ENCODE measurements at places on chromosomes 7 and 10.
A peak's percentile ranks its signal among the peaks of the same experiment; 100 is the strongest.

DNA sequence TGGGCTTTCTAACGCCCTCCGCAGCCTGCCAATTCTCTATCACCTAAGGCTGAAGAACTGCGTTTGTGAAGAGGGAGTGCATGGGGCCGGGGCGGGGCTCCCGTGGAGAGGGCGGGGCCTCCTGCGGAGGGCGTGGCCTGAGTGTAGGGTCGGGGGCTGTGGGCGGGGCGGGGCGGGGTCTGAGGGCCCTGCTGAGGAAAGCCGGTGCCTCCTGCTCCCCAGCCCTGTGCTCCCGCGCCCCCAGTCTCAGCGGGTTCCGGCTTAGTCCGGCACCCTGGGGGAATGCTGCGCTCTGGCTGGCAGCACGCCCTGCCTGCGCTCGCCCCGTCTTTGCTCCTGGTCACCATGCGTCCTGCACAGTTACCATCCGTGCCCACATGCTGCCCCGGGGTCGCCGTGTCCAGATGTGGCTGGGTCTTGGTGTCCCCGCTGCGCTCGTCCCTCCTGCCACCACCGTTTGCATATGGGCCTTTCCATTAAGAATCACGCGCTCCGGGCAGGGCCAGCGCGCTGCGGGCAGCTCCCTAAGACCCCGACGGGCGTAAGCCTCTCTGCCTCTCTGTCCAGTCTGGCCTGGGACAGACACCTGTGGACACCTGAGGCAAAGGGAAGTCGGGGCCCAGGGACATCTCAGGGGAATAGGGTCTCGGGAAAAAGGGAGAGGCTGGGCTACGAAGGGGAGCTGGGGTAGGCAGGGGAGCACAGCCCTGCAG is 144.0 kb upstream of the RET start:
- DNase-seq = peak; percentile 74

DNA sequence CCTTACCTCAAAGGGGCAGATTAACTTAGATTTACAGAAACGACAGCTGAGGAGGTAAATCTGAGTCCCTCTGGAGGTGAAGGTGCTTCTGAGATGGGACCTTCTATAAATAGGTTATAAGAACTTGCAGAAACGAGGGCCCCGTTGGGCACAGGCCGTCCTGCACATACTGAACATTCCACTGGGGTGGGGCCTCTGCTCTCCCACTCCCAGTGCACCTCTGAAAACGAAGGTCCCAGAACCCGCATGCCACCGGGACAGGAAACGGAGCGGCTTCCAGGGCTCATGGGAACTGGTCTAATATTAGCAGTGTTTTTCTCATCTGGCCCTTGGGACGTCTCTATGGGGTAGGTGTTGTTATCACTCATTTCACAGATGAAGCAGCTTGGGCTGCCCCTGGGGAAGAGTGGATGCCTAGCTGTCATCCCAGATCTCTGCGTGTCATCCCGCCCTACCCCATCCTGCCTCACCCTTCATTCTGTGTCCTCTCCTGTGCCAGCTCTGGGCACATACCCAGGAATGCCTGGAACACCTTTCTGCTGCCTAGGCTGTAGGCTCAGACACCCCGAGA is 19.6 kb downstream of the C10orf62 start:
- no peak for DNase-seq

DNA sequence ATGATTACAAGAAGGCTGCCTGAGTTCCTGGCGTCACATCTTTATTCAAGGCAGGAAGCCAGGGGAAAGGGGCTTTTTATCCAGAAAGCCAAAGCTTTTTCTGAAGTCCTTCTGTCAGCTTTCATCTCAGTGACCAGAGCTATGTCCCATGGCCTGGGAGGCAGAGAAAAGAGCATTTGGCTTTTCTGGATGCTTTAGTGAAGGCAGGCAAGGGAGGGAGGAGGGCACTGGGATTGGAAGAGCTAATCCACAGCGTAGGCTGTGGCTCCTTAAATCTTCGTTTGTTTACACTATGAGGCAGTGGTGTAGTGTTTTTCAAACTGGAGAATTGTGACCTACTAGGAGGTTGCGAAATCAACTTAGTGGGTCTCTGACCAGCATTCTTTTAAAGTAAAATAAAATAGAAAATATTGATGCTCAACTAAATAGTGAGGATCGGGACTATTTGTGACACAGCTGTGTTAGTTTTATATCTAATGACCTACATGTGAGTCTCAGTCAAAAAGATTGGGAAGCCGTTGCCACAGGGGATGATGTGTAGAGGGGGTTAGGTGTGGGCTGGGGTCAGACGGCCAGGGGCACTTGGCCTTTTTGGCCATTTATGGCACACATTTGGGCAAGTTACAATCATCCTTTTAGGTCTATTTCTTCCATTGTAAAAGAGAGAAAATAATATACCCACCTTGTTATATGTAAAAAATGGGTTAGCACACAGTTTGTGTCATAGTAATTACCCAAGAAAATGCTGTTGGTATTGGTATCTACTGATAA is 14.1 kb downstream of the CRYGN start:
- no peak for DNase-seq

DNA sequence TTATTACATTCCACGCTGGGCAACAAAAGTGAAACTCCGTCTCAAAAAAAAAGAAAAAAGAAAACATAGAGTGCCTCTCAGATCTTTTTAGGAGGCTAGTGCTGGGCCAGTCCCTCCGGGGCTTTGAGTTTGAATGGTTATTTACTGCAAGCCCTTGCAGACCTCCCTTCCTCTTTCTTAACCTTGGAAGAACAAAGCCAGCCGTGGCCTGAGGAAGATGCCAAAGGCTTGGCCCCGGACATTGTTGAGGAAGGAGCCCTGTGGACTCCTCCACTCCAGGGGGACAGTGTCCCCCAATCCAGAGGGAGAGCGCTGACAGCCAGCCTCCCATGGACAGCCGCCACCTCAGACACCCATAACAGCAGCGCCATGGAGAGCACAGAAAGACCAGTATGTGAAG is 5.0 kb downstream of the TSPAN33 start:
- DNase-seq = no peak

GRCh38 chr7:128425850-128426249 is 16.1 kb upstream of the IMPDH1 start:
- peak; percentile 88 for DNase-seq

DNA sequence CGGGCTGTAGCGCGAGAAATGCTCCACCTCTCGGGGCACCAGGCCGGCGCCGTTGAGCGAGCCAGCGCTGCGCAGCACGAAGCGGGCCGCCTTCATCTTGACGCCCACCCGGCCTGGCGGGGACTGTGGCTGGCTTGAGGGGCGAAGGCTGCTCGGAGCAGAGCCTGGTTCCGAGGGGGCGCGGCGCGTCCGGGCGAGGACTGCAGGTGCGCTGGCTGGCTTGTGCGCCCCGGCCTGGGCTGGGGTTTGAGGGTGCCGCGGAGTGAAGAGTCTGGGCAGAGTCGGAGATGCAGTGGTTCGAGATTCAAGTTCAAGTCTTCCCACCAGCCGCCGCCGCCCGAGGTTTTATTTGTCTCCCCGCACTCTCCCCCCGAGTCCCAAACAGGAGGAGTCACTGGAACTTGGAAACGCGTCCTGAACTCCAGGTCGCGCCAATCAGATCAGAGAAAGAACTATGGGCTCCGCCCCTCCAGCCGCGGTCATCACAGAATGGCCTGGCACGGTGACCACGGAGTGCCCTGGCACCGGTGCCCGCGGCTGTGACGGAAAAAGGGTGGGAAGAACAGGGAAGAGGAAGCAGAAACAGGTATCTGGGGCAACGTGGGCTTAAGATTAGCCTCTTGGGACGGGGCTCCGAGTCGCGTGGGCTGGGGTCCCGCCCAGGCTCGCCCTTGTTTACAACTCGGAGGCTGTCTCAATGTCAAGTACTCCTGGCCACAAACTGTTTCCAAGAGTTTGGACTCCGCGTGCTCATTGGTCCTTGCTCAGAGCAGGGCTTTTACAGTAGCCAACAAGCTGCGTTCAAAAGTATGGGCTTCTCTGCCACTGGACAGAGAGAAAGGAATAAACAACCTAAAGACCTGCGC is at the start of gene PDK4:
Gene PDK4 (minus strand): TSS at position 319 of the 866 bp plus-strand sequence. CDS start 223 bp downstream, at position 96.
- DNase-seq = no peak

DNA sequence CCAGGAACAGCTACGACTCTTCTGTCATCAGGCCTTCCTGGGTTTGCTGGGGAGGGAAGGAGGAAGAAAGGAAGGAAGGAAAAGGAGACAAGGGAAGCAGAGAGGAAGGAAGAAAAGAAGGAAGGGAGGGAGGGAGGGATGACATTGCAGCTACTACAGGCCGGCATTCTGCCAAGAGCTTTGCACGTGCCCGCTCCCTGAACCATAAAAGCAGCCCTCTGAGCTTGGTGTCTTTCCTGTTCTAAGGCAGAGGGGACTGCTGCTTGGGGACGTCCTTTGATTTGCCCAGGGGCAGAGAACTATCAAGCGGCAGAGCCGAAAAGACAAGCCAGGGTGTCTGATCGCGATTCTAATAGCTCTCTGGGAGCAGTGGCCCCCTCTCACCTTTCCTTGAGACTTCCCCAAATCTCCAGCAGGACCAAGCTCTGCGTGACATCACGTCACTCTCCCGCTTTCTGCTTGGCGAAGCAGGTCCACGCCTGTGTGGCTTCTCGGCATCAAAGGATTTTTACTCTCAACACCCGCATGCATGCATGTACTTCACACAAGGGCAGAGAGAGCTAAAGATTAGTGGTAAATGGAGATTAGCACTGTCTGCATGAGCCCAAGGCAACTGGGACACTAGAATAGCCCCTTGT is 167.8 kb upstream of the AUTS2 start:
- DNase-seq = no peak

DNA sequence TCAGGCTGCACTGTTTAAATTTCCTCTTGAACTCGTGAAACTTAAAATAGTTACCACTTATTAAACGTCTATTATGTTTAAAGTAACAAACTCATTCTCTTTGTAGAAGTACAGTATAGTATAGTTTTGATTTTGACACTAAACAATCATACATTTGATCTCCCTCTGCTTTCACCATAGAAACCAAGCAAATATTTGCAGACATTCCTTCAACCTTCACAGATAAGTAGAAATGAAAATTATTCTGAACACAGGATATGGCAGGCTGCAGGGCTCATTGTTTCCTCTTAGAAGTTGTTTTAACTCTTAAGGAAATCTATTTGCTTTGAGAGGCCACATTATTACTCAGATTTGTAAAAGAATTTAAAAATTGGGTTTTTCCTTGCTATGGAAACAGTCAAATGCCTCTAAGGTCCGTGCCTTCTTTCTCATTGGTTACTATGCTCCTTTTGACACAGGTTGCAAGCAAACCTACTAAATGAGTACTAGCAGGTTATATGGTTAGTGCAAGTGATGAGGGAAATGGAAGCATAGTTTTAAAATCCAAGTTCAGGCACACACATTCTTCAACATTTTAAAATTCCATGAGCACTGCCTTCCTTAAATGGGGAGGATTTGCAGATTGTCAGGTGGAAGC is 92.8 kb upstream of the FAM133B start:
- DNase-seq = no peak

DNA sequence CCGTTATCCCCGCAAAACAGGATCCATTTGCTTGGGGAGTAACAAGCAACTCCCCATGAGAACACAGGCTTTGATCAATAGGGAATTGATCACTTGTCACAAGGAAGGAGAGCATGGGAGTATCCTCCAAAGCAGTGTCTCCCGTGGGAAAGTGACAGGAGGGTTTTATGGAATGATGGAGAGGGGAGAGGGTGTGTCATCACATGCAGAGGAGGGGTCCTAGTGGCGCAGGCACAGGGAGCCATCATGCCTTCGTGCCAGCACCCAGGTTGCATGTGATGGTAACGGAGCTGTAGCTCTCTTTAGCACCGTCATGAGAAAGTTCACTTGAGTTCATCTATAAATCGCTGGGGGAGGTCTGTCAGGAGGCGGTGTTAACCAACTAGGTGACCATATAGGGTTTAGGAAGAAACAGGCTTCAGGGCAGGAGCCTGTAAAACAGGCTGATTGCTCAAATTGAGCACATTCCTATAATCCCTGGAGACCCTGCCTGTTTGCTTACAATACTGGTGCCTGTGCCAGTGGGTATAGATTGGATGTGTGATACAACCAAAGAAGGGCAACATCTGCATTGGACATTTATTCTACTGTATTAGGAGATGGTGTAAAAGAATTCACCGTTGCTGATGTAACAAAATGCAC is 428.5 kb downstream of the GALNT17 start:
- DNase-seq = no peak

- DNase-seq = no peak
Measured at GRCh38 chr7:137967143-137968018, 34.5 kb downstream of the CREB3L2 start.

DNA sequence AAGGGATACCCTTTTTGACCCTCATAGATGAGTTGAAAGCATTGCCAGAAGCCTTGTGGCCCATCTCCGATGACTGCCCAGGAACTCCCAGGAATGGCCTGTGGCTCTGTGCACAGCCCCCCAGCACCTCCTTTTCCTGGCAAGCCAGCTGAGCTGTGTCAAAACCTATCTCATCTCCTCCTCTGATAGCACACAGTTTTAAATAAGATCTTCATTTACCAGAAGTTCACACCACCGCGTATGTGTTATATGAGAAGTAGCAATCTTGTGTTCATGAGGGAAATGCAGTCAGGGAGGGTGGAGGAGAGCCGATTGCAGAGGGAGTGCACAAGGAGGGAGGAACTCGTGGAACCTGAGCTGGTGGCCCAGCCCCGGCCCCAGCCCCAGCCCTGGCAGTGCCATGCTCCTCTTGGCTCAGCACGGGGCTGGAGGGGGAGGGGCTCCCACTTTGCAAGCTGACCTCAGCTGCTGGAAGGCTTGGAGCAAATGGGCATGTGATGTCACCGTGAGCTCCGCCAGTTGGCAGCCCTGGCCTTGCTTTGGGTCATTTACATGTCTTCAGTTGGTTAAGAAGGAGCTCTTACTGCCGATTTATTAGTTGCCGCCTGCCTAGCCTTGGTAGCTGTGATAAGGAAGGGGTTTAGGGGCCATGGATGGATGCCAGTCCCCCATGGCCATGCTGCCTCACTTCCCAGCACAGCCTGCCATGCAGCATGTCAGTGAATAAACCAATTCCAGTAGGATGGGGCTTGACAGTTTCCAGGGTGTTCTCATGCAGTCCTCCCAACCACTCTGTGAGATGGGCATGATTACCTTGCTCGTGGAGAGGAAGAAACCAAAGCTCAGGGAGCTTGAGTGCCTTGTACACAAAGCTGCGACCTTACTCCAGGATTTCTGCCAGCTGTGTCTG is 20.0 kb downstream of the UNC5B start:
- DNase-seq = no peak

DNA sequence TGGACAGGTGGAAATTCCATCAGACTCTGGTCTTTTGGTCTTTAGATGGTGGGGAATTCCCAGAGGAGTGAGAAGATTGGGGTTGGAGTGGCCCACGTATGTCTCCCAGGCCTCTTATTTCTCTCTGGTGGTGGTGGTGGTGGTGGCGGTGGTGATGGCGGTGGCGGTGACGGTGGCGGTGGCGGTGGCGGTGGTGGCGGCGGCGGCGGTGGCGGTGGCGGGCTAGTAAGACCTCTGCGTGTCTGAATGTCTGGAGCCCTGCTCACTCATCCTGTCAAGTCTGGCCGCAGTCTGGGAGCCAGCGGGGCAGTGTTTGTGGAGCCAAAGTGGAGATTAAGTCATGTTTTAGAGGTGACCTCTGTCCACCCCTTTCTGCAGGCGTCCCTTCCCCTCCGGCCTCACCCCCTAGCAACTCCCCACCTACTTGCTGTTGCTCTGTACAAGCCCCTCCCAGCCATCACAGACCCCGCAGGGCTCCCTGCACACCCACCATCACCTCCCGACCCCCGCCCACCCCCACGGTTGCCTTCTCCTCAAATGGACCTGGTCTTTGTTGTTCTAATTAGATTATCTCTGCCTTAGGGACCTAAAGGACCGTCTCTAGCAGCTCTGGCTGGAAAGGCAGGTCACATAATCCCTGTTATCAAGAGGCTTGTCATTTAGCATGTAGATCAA is 165.0 kb upstream of the TBX20 start:
- DNase-seq = no peak

- DNase-seq = no peak
Measured at GRCh38 chr10:60282771-60283353, 106.8 kb downstream of the ANK3 start.

- DNase-seq = no peak
Measured at GRCh38 chr10:126576336-126576735, 94.2 kb downstream of the C10orf90 start.

- DNase-seq = no peak
Measured at GRCh38 chr7:96837593-96837992, 127.9 kb upstream of the SEM1 start.
